ENCODE measurements at places on chromosomes 2 and 18.

DNA sequence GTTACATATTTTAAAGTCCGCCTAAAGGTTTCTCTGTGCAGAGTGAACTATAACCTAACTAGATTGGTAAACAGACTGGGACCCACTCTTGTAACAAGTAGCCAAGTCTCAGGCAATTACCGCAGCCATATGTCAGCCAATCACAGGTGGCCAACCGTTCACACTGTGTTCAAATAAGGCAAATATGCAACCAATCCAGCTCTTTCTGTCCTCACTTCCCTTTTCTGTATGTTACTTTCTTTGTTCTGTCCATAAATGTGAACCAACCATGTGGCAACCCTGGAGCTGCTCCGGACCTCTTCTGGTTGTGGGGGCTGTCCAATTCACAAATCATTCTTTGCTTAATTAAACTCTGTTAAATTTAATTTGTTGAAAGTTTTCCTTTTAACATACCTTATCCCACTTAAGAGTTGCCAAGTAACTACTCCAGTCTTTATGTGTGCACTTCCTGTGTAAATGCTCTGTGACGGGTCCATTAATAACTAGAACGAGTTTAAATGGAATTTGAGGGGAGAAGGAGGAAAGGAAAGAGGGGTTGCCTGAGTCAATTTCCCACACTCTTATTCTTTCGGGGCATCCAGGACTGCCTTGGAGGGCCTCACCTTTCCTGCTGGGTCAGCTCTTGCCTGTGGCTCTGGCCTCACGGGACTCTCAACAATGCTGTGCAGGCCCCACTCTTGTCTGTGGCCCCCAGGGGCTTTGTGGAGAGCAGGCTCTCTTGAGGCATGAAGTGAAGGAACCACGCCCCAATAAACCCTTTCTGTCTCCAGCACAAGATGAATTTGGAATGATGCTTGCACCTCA lies 6.6 kb upstream of the RPL37A start:
- DNase-seq: no peak

DNA sequence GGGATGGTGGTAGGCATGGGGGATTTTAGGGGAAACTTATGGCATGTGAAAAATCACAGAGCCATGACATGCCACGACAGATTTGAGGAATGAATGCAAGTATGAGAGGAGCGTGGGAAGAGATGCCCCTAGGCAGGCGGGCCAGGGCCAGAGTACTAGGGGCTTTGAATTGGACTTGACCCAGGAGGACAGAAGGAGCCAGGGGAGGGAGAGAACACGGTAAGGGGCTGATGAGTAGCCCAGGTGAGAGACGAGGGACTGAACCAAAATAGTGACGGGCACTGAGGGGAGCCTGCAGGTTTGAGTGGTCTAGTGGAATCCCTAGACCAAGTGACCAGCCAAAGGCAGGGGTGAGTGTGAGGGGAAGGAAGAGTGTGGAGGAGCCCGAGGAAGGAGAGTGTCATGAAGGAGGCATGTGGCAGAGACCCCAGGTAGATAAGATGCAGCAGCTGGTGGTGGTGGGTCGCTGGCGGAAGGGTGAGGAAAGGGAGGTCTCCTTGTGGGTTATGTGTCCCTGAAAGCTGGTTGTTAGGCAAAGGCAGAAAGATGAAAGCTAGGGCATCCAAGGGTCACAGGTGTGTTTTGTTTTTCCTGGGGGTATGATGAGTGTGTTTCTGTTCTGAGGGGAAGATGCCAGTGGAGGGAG lies 48.7 kb downstream of the ZBTB7C start:
- no peak for DNase-seq

DNA sequence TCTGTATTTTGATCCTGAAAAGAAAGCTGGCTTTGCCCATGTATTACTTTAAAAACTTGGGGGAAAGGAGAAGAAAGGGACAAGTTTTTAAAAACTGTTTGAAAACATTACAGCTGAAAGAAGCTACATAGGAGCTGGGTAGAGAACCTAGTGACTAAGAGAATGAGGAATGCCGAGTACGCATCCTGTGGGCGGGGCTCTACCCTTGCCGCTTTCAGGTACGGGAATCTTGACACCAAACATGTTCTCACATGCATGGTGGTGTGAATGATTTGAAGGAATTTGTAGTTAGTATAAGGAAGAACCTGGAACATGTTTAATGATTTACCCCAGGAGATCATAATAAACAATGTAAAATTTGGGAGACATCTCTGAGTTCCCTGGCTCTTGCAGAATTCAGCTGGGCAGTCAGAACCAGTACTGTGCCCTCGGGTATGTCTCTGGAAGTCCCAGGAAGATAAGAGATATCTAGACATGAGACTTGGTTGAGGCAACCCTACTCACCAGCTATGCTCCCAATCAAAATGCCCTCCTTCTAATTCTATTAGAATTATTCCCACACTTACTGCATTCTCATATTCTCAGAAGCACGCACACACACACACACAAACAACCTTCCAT lies 16.5 kb upstream of the TGFA start:
- no peak for DNase-seq

GRCh38 chr2:60532421-60532820 lies 21.0 kb downstream of the BCL11A start:
- no peak for DNase-seq

- no peak for DNase-seq
These were observed 1019.5 kb upstream of the LRRTM1 start for GRCh38 chr2:81324046-81324445.

DNA sequence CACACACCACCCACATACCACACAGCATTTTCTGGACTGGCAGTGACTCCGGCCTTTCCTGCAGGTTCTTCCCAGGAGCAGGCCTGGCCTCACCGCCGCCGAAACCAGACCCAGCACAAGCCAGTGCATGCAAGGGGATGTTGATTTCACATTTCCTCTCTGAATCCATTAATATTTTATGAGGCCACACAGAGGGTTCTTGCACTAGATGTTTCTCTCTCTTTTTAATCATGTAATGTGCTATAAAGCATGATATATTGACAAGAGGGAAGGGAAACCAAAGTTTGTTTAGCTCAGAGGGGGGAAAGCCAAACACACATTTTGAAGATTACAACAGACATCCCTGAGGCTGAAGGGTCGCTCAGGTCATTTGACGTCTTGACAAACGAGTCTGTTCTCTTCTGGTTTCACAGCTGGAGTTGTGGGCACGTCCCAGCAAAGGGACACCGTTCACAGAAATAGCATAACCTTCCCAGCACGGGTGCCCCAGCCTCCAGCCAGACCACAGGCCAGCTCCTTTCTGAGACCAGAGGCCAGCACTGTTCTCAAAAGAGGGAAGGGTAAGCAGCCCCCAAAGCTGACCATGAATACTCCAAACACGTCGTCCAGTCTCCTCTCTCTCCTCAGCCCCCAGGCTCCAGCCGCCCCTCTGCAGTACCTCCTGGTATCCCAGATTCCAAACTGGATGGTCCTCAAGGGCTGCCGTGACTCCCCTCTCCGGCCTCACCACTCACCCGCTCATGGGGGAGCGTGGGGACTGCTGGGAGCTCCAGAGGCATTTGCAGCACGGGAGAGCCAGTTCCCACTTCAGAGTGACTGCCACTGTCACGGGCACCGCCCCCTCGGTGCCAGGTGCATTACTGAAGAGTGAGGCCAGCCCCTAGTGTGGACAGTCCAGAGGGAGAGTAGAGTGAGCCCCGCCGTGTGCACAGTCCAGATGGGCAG lies 340.3 kb upstream of the SALL3 start:
- no peak for DNase-seq

GRCh38 chr2:166384774-166385173 lies 9.0 kb upstream of the SCN9A start:
- DNase-seq: no peak

DNA sequence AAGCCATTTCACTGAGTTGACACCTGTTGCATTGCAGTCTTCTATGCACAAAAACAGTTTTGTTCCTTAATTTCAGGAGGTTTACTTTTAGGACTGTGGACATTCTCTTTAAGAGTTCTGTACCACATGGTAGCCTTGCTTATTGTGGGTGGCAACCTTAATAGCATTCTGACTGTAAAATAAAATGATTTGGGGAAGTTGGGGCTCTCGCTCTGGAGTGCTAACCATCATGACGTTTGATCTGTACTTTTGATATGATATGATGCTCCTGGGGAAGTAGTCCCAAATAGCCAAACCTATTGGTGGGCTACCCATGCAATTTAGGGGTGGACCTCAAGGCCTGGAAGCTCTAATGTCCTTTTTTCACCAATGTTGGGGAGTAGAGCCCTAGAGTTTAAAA lies 3.4 kb downstream of the CTLA4 start:
- DNase-seq: no peak

GRCh38 chr2:227466887-227467600 lies 4.9 kb upstream of the AGFG1 start:
- no peak for DNase-seq

DNA sequence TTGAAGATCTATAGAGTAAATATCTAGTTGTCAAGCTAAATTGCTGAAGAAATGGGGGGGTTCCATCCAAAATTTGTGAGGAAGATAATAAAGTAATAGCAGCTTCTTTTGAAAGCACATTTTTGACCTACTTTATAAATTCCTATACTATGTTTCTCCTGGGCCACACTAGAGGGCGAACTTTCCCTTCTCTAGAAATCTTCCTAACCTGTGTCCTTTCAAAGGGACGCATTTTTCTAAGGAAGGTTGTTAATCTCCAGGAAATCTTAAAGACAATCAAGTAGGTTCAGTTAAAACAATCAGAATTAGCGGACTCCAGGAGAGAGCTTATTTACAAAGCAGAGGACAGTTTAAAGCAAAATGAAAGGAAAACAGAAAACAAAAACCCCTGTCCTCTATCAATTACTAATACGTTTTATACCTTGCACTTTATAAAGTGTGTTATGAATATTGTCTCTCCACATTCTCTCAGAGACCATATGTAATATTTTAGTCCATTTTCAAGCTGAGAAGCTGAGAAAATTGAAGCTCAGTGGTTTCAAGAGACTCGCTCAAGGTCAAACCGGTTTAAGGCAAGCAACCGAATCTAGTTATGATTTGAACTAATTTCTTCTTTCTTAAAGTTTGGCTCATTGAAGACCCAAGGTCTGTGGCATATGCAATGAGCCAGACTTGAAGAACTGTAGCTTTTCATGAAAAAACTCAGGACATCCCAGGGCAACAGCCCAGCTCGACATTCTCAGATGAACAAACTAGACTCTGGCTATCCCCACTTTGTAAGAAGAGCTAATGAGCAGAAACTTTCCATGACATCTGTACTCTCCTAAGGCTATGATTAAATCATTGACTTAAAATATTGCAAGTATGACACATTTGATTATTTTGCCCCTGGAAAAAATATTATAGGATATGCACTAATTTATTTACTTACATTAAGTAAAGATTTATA lies 273.6 kb downstream of the PAX3 start:
- no peak for DNase-seq

DNA sequence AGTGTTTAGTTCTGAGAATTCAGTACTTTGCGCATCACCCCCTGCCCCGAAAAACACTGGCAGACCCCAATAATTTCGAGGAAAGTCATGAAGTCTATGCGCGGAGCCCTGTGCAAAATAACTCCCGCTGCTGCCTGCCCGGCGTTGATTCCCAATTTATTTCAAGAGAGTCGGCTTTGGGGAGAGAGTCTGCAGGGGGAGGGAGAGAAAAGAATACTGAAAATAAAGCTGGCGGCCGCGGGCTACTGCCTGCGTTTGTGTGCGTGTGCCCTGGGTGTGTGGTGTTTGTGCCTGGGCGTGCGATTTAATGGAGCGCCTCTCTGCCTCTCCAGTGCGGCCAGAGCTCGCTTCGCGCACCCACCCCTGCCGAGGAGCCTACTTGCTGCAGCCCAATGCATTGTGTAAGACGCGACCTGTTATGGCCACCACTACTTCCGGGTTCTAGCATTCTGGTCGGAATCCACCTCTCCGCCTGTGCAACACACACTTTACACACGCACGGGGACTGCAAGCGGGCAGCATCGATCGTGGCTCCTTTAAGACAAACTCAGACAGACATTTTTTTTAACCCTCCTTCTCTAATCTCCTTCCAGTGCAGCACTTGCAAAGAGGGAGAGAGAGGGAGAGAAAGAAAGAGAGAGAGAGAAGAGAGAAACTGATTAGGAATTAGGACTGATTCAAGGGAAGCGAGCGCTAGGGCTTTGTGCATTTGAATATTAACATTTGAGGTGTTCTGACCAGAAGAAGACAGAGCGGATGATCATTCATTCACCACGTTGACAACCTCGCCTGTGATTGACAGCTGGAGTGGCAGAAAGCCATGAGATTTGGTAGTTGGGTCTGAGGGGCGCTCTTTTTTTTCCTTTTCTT lies at the start of gene MEIS1:
MEIS1 (plus strand) TSS at position 447 of the 870 bp plus-strand sequence. CDS start 732 bp downstream, outside the sequence.
- DNase-seq: no peak

DNA sequence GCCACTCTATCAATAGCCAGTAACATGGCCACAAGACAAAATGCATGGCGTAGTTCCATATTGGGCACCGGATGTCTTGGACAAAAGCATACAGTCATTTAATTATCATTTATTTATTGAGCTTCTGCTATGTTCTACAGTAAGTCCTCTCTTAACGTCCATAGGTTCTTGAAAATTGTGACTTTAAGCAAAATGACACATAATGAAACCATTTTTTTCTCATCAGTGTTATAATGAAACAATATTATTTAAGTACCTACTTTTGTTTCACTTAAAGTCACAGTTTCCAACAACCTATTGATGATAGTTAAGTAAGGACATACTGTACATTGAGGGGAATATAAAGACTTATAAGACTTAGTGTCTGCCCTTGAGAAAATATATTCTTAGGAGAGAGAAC lies 84.9 kb downstream of the XRCC5 start:
- DNase-seq: no peak

DNA sequence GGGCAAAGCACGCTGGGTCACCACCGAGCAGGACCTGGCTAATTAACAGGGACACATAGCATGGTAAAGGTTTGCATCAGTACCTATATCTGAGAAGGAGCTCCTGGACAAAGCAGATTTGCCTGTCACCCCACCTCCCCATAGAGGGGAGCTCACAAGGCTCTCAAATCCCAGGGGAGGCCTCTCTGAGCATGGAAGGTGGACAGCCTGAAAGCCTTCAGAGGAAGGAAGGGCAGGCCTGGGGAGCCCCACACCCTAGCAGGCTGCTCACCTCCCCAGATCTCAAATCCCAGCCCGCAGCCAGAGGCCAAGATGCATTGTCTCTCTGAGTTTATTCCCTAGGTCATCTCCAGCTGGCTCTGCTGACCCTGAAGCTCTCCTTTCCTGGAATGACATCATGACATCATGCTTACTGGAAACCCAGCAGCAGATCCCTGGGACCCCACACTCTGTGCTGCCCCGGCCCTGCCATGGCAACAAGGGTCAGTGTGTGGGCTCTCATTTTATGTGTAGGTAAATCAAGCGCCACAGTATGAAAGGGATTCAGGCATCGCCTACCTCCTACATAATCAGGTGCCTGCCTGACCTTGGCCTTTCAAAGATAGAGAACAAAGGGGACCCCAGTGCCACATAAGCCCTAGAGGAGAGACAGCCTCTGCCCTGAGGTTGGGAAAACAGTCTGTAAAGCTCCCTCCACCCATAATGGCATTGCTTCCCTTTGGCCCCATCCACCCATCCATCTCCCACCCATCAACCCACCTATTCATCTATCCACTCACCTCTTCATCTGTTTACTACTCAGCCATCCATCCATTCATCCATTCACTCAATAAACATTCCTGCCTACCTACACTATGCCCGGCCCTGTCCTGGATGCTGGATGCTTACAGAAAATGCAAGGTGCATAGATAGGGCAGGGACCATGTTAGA lies 15.7 kb upstream of the TEX51 start:
- DNase-seq: no peak

- no peak for DNase-seq
These were observed 201.1 kb upstream of the FBXO11 start for GRCh38 chr2:48107326-48107925.

GRCh38 chr2:83162421-83162820 lies 1296.7 kb downstream of the SUCLG1 start:
- no peak for DNase-seq

GRCh38 chr2:45793305-45793962 lies 142.0 kb downstream of the PRKCE start:
- no peak for DNase-seq
